COR-L47 (cell line): ENCODE measurements at places on chromosomes 16 and 17.
A peak's percentile ranks its signal among the peaks of the same experiment; 100 is the strongest.

DNA sequence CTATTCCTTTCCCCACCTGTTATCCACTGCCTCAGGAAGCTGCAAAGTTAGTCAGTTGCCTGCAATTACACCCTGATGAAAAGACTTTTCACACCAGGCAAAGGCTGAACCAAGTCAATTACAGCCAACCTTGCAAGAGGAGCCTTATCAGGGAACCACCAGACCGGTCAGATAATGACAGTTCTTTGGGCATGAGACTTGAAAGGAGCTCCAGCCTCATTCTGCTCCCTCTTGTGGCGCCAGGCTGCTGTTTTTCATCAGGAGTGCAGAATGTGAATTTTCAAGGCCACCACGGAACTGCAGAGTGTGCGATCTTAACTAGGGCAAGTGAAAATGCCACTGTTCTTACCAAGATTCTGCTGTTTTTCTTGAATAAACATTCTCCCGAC lies 22.5 kb downstream of the DNAI2 start:
- peak; percentile 32 for DNase-seq

DNA sequence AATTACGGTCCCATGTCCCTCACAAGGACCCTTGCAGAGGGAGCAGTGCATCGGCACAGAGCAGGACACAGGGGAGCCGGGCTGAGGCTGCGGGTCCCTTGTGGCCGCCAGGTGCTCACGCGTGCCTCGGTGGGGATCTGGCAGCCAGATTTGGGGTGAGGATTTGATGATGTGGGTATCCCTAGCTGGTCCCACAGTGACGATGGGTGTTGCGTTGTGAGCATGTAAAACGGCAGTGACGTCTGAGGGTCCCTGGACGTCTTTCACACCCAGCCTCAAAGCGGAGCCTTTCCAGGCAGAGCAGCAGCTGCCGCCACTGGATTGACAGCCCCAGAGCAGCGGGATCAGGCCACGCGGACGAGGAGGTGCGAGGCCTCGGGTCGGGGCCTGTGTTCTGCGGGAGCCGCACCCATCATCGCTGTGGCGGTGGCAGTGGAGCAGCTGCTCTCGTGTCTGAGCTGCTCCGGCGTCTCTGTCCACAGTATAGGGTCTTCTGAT lies 54.6 kb downstream of the WDR45B start:
- DNase-seq: no peak

- no peak for DNase-seq
Observed at GRCh38 chr16:1152651-1153259, at the start of gene CACNA1H. TSS of gene CACNA1H (plus strand) at chr16:1153106. CDS start at chr16:1153738, 632 bp downstream.

DNA sequence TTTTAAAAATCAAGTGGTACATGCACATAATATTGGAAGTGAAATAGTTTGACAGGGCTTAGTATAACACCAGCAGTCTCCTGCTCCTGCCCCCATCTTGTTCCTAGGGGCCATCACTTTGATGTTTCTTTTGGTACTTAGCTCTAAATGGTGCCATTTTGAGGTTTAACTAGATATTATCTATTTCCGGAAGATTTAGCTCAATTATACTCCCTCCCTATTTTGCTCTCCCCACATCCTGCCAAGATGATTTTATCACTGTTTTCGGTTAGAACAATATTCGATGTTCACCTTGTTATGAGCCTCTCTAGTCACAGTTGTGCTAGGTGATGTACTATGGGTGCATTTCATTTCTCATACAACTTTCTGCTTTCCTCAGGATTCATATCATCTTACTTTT lies 20.0 kb upstream of the SLC35G3 start:
- DNase-seq: no peak

- no peak for DNase-seq
Observed at GRCh38 chr16:56320811-56321558, 104.4 kb downstream of the AMFR start.

GRCh38 chr16:74695450-74696422 lies 4.9 kb downstream of the MLKL start:
- DNase-seq: peak; percentile 67

DNA sequence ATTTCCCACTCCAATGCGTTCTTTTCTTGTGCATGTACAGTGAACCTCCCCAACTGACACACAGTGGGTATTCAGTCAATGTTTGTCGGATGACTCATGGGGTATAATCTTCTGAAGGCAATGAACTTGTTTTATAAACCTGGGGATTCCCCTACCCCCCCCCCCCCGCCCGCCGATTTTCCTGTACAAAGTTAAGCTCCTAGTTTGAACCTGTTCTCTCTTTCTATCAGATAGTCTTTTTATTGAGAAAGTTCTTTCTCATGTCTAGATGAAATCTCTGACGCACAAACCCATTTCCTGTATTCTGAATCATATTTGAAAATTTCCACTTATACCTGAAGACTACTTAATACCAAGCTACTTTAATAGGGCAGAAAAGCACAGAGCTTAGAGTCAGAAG lies 338.3 kb downstream of the CA10 start:
- no peak for DNase-seq

- no peak for DNase-seq
Observed at GRCh38 chr16:4862639-4863038, 15.4 kb downstream of the UBN1 start.

DNA sequence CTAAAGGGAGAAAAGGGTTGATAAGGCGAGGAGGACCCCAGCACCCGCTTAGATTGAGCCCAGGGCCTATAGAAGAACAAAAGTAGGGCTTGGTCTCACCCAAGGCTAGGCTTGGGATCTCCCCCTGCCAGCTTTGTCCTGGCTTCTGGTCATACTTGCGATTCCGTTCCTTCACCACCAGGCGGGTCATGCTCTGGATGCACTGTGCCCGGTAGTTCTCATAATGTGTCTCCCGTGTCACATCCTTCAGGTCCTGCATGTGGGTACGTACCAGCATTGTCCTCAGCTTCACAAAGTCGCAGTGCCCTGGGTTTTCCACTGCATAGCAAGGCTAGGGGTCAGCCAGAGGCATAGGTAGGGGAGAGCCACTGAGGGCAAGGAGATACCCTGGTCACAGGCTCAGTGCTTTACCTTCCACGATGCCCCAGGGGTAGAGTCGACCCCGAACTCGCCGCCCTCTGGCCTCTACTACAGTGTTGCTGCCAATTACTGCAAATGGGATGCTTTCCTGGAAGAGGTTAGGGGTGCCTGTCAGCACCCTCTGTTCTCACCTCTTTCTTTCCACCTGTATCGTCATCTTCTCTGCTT lies 6.5 kb upstream of the MTMR4 start:
- DNase-seq: no peak

- no peak for DNase-seq
Observed at GRCh38 chr17:51419476-51419875, 159.1 kb downstream of the UTP18 start.

GRCh38 chr17:20026960-20027359 lies 17.8 kb downstream of the SPECC1 start:
- no peak for DNase-seq

- no peak for DNase-seq
Observed at GRCh38 chr17:79842136-79842655, 3.0 kb upstream of the CBX4 start.

GRCh38 chr17:75576661-75577060 lies 10.9 kb upstream of the MYO15B start:
- DNase-seq: no peak

DNA sequence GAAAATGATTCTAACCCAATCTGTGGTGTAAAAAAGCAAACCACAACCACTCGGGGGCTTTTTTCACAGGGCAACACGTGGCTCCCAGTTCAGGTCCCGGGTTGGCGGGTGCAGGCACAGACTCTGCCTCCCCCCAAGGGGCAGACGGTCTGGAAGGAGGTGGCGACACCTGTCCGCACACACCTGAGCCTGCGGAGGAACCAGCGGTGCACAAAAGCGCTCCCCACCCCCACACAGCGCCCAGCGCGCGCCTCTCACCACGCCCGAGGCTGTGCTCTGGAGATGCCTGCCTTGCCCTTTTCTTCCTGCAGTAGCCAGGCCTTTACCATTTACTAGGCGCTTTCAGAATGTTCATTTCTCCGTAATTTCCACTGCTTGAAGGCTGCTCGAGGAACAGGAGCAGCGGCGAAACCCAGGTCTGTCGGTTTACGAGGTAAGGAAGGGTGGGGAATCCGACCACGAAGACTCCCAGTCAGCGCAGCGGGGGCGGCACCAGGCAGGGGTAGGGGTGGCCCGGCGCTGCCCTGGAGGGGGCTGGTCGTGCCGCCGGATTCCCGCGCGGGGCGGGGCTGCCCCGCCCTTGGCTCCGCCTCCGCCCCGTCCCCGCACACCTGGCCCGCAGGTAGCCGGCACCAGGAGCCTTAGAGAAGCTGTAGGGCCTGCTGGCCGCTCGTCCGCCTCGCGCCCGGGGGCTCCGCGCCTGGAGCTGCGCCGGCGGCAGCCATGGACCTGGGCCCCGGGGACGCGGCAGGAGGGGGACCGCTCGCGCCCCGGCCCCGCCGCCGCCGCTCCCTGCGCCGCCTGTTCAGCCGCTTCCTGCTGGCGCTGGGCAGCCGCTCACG lies at the start of gene USP43:
USP43 (plus strand) TSS at position 608 of the 842 bp plus-strand sequence; CDS start at position 724, 116 bp downstream.
- DNase-seq: no peak

DNA sequence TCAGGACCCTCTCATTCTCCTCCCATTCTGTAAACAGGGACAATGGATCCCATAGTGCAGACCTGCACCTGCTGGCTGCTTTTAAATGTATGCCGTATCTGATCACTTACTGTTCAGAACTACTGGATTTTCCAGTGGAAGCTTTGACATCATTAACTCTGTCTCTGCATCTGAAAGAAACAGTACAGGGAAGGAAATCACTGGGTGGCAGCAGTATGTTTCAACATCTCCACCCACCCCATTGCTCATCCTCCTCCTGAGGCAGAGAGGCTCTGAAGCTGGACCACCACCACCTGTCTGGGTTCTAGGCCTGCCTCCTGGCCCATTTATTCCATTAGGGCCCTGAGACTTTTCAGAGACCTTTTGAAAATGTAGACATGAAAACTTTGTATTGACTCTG lies 2.6 kb downstream of the CCL15 start:
- no peak for DNase-seq

- DNase-seq: no peak
Observed at GRCh38 chr16:5070431-5071186, 1.0 kb upstream of the ALG1 start.

DNA sequence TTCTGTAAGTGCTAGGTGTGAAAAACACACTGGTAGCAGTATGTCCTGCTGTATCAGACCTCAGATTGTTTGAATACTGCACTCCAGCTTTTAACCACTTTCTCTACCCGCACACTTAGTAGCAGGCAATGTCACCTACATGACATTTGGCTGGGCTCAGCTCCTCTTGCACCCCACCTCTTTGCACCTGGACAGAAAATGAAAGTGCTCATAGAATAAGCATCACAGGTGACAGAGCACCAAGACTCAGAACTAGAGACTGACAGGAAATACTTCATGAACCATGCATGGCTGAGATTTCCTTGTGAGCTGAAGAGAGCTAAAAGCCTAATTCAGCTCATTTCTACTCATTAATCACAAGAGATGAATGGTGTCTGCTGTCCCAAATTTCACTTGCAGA lies 1014.2 kb upstream of the CDH8 start:
- DNase-seq: no peak

DNA sequence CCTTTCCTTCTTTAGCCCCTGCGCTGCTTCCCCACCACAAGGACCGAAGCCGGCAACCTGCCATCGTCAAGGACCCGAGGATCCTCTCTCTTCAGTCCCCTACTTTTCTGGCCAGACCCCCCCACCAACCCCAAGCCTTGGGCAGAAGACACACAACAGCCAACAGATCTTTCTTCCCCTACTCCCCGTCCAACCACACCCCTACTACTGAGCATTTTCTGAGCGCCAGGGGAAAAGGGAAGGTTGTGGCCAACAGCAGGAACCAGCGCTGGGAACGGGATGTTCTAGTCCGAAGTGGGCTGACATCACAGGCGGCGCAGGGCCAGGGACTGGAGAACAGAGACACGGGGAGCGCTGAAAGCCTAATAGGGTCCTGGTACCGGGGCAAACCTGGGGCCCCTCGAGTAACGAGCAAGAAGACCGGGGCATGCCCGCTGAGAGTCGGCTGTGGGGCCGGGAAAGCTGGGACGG lies 528 bp downstream of the PER1 start:
- no peak for DNase-seq

- DNase-seq: no peak
Observed at GRCh38 chr17:79947351-79948031, 88.2 kb downstream of the TBC1D16 start.

- DNase-seq: peak; percentile 97
Observed at GRCh38 chr17:71828182-71828596, 292.6 kb upstream of the SOX9 start.

DNA sequence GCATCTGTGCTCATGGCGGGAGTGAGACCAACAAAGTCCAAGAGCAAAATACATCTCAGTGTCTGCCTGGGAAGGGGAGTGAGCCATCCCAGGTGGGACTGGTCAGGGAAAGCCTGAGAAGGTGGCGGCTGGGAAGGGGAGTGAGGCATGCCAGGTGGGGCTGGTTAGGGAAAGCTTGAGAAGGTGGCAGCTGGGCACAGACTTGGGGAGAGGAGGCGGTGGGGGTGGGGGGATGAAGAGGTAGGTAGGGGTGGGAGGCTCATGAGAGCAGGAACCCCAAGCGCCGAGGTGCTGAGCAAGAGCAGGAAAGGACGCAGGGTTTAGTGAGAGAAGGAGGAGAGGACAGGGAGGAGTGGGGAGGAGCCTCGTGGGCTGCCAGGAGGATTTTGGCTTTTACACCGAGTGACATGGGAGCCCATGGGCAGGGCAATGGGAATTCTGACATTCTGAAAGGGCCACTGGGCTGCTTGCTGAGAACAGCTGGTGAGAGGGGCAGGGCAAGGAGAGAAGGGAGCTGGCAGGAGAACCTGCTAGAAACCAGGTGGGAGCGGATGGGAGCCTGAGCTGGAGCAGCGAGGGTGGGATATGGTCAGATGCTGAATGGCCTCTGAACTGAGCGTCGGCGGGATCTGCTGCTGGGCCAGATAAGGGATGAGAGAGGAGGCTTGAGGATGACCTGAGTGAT lies 256.1 kb upstream of the RPL38 start:
- no peak for DNase-seq

GRCh38 chr17:61833536-61834193 lies 29.7 kb downstream of the BRIP1 start:
- DNase-seq: no peak

- DNase-seq: no peak
Observed at GRCh38 chr17:71334048-71334751, 786.6 kb upstream of the SOX9 start.

DNA sequence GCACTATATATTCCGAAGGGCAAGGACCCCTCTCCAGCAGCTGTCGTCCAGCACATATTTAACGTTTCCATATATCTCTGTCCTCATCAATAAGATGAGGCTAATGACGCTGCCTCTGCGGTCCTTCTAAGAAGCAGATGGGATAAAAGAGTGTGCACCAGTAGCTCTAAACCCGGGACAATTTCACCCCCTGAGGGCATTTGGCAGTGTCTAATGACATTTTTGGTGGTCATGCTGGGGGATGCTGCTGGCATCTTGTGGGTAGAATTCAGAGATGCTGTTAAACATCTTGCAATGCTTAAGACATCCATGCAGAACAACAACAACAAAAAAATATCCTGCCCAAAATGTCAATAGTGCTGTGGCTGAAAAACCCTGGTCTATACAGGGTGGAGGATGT lies 372.9 kb downstream of the CDH13 start:
- no peak for DNase-seq
